Activated CD4-positive, alpha-beta T cell treated with anti-CD3 and anti-CD28 coated beads, Interleukin-2, Interleukin-4, amounts not matched to agents 100 ng/mL and 50 ng/mL, durations not matched to agents 16 hours and 8 hours (primary cell): ENCODE measurements at places on chromosomes 12 and 14.

DNA sequence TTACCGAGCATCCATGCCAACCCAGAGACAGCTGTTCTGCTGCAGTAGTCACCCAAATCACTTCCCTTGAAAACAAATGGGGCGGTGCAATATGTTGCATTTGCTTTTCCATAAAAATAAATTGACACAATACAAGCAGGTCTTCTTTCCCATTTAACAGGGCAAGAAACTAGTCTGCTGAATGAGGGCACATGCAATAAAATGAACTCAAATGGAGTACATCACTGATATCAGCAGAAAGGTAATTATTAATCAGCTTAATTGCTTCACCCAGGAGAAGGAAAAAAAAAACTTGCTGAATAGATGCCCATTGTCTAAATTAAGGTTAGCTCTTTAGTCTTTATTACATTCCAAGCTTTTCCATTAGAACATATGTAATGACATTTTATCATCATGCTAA lies 175.1 kb upstream of the GZMB start:
- no peak for DNase-seq

- no peak for DNase-seq
Measured at GRCh38 chr12:108066583-108067577, 62.2 kb upstream of the WSCD2 start.

- DNase-seq = no peak
Measured at GRCh38 chr14:96094211-96094610, 55.0 kb downstream of the C14orf132 start.

- no peak for DNase-seq
Measured at GRCh38 chr12:15214851-15215601, 6.2 kb downstream of the RERG start.

- DNase-seq = no peak
Measured at GRCh38 chr12:93111773-93112172, 182.7 kb upstream of the EEA1 start.

GRCh38 chr12:34205401-34205800 lies 183.1 kb downstream of the ALG10 start:
- no peak for DNase-seq

GRCh38 chr12:117875744-117876435 lies 92.9 kb downstream of the KSR2 start:
- peak; percentile 24 for DNase-seq

- no peak for DNase-seq
Measured at GRCh38 chr14:99909513-99910064, 116.4 kb downstream of the EML1 start.

DNA sequence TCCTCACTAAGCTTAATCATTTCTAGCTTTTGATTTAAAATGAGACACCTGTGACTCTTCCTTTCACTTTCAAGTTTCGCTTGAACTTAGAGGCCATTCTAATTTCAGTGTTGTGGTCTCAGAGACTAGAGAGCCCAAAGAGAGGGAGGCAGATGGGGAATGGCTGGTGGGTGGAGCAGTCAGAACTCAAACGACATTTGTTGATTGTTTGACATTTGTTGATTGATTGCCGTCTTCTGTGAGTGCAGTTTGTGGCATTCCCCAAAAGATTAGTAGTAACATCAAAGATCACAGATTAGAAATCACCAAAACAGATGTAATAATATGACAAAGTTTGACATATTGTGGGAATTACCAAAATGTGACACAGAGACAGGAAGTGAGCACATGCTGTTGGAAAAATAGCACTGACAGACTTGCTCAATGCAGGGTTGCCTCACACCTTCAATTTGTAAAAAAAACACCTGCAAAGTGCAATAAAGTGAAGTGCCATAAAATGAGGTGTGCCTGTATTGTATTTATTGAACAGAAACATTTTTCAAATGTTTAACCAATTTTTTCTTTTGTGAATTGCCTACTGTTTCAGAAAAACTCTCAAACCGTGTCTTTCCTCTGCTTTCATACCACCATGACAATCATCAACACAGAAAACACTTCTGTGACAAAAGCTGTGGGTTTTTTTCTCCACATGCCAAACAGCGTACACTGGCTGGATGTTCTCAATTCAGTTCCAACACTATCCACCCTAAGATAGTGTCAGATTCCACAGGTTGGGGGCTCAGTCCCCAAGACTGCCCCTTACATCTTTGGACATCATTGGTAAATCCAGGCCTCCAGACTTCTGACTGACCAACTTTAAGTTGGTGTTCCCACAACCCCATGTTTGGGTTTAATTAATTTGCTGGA lies 376.3 kb upstream of the RGS6 start:
- DNase-seq = peak; percentile 89

DNA sequence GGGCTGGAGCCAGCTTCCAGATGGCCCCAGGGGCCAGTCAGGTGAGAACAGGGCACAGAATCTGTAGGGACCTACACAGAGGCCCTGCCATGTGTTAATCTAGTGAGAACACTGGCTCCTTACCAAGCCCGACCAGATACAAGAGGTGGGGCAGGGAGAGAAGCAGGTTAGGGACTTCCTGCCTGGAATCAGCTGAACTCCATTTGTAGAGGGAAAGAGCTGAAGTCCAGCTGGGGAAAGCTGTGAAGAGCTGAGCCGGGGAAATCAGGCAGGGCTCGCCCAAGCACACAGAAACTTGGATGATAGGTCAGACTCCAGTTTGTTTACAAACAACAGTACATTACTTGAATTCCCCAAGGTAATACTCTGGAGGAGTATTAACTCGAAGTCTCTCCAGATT lies 46.7 kb downstream of the PTGER2 start:
- no peak for DNase-seq

DNA sequence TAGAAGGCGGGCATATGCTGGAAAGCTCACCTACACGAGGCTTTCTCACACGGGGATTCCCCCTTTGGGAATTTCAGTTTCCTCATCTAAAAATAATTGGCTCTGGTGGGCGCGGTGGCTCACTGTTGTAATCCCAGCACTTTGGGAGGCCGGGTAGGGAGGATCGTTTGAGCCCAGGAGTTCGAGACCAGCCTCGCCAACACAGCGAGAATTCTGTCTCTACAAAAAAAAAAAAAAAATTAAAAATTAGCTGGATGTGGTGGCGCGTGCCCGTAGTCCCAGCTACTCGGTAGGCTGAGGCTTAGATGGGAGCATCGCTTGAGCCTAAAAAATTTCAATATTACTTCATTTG lies 400 bp upstream of the NDUFA12 start:
- no peak for DNase-seq

- no peak for DNase-seq
Measured at GRCh38 chr14:40004871-40005500, 572.8 kb upstream of the FBXO33 start.

DNA sequence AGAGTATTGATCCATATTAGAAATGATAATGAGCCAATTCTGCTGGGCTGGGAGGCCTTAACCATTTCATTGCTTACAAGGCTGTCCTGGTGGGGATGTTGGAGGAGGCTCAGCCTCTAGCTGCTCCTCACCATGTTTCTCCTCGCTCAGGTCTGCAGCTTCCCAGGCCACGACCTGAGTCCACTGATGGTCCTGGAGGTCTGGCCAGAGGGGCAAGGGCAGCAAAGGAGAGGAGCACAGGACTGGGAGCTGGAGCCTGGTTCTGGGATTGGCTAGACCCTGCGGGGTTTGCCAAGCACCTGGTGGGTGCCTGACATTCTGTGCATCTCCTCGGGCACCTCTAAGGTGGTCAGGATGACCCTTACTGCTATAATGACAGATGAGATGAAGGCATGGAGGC lies 92.6 kb downstream of the KIF26A start:
- DNase-seq = no peak

DNA sequence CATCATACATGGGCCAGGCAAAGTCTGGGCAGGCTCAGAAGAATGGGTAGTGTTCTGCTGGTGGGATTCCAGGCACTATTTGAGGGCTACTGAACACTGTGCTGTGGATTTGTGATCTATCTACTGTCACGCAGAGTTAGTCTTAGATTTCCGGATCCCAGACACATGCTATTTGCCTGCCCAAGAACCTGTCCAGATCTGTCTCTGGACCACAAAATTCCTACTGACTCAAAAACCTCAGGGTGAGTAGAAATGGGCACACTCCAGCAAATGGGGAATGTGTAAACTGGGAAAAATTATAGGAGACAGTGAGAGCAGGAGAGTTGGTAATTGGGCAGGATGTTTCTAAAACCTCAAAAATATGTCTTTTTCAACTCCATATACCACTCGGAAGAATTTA lies 129.9 kb downstream of the GALC start:
- DNase-seq = no peak

GRCh38 chr12:120748242-120748641 lies 22.6 kb downstream of the ACADS start:
- no peak for DNase-seq

DNA sequence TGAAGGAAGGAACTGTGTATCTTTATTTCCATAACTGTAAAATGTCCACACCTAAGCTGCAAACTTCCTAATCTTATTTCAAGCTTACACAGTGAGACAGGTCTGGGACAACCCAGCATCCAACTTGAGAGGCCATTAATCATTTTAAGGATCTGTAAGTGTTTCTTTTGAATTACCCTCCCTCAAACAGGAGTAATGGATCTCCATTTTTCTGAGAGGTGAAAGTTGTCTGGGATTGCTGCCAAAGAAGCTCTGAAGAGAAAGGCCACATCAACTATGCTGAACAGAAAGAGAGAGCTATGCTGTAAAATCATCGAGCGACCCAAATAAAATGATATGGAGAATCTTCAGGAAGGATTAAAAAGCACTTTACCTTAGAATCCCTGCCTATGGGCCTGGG lies 131.7 kb upstream of the CPNE8 start:
- no peak for DNase-seq

GRCh38 chr14:51283402-51284085 lies 43.5 kb downstream of the TMX1 start:
- peak; percentile 57 for DNase-seq

- DNase-seq = no peak
Measured at GRCh38 chr12:43848786-43849185, 12.9 kb downstream of the TMEM117 start.

DNA sequence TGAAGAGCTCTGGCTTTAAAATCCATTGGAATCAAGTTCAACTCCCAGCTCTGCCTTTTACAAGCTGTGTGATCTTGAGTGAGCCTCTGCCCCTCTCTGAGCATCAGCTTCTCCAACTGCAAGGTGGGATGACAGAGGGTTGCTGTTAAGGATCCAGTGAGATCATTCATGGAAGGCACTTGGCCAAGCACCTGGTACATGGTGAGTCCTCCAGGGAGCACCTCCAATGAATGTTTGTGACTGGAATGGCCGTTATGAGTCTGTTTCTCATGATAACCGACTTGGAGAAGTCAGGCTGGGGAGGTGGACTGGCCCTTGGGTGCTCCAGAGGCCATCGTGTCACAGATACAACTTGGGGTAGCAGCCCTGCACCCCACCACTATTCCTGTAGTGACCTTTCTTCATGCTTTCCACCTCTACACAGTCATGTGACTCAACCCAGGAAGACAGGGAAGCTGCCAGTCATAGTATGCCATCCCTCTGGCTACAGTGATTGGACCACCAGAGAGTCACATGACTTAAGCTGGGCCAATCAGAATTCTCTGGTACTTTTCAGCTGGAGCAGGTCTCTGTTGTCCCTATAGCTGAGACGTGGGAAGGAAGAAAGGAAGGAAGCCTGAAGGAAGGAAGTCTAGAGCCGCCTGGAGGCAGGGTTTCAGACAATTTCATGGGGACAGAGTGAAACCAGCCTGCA lies 146.5 kb upstream of the MYL2 start:
- DNase-seq = no peak

DNA sequence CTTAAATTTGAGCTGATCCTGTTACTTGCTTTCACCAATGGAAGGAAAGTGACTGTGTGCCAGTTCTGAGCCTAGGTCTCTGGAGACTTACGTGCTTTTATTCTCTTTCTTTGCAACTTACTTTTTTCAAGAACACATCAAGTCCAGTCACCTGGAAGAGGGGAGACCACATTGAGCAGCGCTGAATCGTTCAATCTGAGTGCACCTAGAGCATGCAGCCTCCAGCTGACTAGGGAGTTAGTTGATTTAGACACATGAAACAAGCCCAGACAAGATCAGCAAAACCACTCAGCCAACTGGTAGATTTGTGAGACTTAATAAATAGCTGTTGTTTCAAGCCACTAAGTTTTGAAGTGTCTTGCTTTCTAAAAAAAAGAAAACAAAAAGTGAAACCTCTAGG lies 1014.8 kb upstream of the FBXO33 start:
- no peak for DNase-seq

DNA sequence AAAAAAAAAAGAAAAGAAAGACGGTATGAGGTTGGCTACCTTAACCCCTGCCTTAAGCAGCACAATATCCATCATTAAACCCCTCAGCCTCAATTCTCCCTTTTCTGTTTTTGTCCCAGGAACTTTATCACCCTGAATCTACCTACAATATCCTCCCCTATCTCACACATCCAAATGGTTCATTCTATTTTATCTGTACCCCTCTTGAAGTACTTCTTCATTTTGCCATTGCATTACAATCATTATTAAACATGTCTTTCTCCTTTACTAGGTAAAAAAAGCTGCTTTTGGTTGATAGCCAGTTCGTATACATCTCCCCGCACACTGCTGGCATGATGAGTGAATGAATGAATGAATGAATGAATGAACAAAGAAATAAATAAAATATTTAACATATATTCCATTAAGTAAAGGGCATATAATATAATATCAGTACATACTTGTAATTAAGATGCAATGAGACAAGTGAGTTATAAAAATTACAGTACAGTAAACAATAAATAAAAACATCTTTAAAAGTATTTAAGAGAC lies 364 bp upstream of the GPR65 start:
- DNase-seq = no peak

- DNase-seq = no peak
Measured at GRCh38 chr14:23414254-23414653, 6.2 kb upstream of the MYH6 start.
